ENCODE measurements at places on chromosomes 12 and 14.

GRCh38 chr12:27542628-27543027, 18.6 kb downstream of the PPFIBP1 start:
- no peak for DNase-seq
- no peak overlapping the region for H3K27ac ChIP-seq
- H3K27me3 ChIP-seq, result peaks cover 5% of the 10 kb centered on the region
- H3K4me1 ChIP-seq, result no peaks in the 10 kb centered on the region

DNA sequence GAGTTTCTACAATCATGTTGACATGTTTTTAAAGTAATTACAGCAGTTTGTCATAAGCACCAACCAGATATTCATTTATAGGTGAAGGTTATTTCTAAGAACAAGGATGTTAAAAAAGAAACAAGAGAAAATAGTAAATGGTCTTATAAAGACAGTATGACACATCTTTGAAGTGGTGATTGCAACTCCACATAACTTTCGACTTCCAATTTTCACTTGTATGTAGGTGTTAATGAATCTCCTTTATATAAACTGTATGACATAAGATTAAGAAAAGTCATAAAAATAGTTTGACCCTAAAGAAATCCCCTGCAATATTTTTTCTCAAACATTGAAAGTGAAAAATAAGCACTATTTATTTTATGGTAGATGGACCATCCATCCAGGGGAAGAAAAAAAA, 144.8 kb upstream of the PTPRQ start:
- no peak overlapping the region for H3K4me3 ChIP-seq
- no peak for DNase-seq
- H3K4me1 ChIP-seq, result no peaks in the 10 kb centered on the region
- no peaks in the 10 kb centered on the region for H3K36me3 ChIP-seq
- no peaks in the 10 kb centered on the region for H3K27me3 ChIP-seq
- no peak overlapping the region for H3K27ac ChIP-seq

DNA sequence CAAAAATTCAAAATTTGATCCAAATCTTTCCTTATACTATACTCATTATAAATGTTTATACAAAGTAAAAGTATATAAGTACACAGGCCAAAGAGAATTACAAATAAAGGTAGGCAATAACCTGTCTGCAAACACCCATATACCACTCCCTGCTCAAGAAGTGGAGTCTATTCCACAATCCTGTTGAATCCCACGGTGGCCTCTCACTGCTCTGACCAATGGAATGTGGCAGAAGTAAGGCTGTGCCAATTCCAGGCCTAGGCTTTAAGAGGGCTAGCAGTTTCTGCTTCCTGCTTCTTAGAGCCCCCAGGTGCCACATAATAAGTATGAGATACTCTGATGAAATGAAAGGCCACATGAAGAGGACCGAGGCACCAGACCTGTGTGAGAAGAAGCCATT, 79.8 kb upstream of the CFL2 start:
- no peak overlapping the region for H3K27ac ChIP-seq
- peaks cover 65% of the 10 kb centered on the region for H3K36me3 ChIP-seq
- H3K4me3 ChIP-seq, result no peak overlapping the region
- no peaks in the 10 kb centered on the region for H3K27me3 ChIP-seq
- H3K4me1 ChIP-seq, result no peaks in the 10 kb centered on the region
- no peak for DNase-seq

GRCh38 chr12:15693228-15693911, 95.8 kb downstream of the EPS8 start:
- no peak overlapping the region for H3K4me3 ChIP-seq
- no peak for DNase-seq
- H3K4me1 ChIP-seq, result no peaks in the 10 kb centered on the region
- no peak overlapping the region for H3K27ac ChIP-seq
- H3K27me3 ChIP-seq, result peaks cover 1% of the 10 kb centered on the region

DNA sequence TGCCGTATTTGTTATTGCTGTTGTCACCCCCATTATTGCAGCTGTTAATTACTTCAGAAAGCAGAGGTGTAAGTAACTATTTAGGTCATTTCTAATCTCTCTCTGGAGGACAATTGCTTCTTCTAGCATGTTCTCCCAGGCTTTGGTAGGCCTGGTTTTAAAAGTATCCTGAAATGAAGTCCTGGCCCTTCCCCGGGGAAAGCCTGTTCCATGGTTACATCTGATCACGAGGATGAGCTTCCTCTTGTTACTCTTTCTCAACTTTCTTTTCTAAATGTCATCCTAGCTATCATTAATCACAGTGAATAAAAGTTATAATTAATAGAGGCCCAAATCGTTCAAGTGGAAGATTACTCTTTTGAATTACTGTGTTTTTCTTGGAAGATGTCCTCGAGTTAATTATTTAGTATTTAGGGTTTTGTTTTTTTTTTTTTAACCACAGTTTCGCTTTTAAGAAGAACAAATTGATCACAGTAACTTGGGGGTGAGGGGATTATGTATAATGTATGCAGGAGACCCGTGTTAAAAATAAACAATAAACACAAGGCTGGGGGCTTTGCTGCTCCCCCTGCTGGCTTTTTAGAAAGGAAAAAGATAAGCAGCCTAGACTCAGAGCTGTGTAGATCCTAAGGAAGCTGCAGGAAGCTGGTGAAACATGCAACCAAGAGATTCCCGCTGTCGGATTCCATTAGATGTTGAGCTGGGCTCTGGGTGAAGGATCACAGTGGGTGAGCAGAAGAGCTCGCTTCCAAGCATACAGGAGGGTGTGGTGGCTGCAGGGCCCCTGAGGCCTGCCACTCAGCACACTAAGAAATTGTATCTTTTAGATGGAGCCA, 420.1 kb downstream of the FUT8 start:
- no peak overlapping the region for H3K4me3 ChIP-seq
- no peaks in the 10 kb centered on the region for H3K27me3 ChIP-seq
- peaks cover 3% of the 10 kb centered on the region for H3K36me3 ChIP-seq
- DNase-seq, result no peak
- H3K27ac ChIP-seq, result no peak overlapping the region
- H3K4me1 ChIP-seq, result peaks cover 13% of the 10 kb centered on the region

All from T-cell (primary cell).